ENCODE measurements at places on chromosomes 7 and 10.

DNA sequence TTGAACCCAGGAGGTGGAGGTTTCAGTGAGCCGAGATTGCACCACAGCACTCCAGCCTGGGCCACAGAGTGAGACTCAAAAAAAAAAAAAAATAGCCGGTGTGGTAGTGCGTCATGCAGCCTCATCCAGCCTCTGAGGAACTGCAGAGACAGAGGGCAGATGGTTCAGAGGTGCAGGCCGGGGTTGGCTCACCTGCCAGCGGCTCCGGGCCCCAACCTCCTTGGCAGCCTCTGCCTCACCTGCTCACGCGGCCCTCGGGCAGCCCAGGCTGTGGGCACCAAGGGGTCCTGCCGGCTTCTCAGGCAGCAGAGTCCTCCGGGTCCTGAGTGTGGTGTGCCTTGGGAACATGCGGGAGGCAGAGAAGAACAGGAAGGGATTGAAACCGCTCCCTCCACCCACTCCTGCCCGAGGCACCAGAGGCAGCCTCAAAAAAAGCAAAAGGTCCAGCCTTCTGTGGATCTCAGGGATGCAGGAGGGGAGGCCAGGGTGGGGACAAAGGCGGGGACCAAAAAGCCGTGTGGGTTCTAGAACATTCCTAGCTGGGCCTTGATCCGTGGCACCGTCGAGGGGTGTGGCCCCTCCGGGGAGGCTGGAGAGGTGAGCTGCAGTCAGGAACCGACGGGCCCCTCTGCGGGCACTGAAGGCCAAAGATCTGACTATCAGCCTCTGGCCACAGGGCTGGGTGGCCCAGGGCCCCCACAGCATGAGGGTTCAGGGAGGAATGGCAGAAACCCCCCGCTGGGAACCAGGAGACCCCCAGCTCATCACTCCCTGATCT lies 55.4 kb upstream of the DNAJB6 start:
- no peak for DNase-seq

DNA sequence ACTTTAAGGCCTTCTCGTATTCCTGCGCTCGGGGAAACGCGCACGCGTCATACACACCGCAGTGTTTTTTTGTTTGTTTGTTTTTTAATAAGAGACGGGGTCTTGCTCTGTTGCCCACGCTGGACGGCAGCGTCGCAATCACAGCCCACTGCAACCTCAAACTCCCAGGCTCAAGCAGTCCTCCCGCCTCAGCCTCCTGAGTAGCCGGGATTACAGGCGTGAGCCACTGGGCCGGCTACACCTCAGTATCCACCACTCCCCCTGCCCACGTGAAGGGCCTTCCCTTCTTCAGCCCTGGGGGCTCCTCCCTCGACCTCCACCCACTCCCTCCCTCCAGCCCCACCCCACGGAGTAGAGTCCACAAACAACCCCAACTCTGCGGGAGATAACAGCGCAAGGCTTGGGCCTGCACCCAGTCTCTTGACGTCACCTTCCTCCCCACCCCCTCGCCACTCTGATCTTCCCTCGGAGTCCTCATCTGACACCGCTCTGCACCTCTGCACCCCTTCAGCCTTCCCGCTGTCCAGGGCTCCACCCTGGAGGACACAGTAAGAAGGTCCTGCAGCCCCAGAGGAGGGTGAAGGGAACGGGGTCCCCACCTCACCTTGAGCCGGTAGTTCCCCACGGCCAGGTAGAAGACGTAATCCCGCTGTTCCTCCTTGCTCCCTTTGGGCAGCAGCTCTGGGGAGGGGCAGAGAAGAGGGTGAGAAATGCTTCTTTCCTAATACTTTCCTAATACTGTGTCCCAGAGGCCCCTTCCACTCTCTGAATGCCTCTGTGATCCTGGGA lies 2.8 kb upstream of the CLDN15 start:
- DNase-seq = no peak

GRCh38 chr10:2949948-2950354 lies 117.4 kb upstream of the PFKP start:
- DNase-seq = no peak

GRCh38 chr7:21393937-21394336 lies 33.9 kb upstream of the SP4 start:
- no peak for DNase-seq

DNA sequence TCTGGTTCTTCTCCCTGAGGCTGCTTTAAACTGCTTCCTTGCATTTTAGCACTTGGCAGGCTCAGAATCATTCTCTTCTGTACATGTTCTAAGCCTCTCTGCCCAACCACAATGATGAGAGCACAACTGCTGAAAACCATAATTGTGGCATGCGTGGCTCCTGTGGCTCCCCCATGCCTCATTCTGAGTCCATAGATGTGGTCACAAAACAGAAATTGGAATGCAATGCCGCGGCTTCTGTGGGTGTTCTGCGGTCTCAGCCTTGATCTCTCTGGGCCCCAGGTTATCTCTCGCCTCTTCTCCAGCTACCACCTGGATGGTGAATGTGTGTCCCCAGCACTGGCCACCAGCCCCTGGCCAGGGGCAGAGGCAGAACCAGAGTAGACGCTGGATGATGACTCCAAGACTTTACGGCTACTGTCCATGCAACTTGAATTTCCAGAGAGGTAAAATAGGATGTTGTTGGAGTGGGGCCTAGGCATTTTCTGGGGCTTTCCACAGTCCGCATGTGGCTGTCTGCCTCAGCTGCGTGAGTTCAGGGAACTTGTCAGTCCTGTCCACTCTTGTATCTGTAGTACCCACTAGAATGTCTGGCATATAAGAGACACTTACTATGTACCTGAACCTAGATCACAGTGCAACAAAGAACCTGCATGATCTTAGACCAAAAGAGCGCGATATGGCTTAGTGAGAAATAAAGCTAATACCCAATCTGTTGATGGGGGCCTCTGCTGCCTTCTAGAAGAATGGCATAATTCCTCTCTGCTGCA lies 52.4 kb upstream of the ADRB1 start:
- DNase-seq = no peak

DNA sequence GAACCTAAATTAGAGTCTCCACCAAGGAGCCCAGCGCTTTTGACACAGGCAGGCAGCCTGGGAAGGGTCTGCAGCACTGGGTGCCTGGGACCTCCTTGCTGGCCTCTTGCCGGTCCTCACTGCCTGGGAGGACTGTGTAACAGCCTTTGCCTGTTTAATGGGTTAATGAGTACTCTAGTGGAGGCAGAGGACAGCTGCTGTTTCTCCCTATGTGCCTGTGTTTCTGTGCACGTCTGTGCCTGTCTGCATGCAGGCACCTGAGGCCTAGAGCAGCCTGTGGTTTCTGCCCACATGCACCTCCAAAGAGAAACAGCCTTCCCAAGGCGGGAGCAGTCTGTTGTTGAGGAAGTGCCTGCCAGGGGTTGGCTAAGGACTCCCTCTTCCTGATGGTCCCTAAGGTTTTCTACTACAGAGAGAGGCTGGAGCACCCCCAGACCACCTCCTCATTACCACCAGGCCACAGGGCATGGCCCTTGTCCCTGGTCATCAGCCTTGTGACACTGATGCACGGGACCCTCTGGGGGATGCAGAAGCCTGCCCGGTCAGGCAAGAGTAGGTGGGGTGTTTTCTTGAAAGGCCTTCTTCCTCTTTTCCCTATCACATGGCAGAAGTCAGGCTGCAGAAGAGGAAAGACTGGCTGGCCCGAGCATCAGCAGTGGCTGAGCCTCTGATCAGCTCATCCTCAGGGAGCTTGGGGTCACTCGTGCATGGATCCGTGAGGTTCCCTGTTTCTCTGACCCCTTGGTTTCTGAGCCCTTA lies 14.2 kb downstream of the SLC29A3 start:
- DNase-seq = no peak

DNA sequence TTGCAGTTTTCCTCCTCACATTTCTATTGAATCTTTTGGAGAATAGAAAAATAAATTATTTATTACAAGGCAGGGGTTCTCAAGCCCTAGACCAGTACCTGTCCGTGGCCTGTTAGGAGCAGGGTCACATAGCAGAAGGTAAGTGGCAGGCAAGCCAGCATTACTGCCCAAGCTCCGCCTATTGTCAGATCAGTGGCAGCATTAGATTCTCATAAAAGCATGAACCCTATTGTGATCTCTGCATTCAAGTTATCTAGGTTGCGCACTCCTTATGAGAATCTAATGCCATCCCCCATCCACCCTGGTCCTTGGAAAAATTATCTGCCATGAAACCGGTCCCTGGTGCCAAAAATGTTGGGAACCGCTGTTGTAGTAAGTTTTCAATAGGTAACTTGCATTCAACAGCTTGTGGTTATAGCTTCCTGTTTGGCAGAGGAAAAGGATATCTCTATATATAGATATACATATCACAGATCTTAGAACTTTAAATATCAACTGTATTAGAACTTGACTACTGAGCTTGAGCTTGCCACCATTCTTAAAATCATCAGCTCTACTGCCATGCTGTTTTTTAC lies 165.1 kb downstream of the AHR start:
- no peak for DNase-seq

DNA sequence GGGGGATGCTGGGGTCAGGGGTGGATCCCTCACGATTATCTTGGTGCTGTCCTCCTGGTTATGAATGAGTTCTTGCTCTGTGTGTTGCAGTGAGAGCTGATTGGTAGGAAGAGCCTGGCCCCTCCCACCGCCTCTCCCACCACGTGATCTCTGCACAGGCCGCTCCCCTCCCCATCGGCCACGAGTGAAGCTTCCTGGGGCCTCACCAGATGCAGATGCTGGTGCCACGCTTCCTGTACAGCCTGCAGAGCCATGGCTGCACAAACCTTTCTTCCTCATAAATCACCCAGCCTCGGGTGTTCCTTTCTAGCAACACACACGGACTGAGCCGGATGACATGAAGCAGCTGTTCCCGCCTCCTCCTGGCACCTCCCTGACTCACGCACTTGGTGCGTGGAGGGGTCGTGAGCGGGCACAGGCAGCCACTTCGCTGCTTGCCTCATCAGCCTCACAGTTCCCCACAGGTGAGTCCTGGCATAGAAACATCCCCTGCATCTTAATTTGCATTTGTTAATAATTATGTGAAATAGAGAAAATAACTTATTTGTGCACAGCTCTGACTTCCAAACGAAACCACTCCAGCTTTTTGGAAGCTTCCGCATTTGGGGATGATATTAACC lies 210.8 kb downstream of the ADARB2 start:
- DNase-seq = no peak

- DNase-seq = no peak
Measured at GRCh38 chr7:4768597-4769569, 6.5 kb upstream of the AP5Z1 start.

DNA sequence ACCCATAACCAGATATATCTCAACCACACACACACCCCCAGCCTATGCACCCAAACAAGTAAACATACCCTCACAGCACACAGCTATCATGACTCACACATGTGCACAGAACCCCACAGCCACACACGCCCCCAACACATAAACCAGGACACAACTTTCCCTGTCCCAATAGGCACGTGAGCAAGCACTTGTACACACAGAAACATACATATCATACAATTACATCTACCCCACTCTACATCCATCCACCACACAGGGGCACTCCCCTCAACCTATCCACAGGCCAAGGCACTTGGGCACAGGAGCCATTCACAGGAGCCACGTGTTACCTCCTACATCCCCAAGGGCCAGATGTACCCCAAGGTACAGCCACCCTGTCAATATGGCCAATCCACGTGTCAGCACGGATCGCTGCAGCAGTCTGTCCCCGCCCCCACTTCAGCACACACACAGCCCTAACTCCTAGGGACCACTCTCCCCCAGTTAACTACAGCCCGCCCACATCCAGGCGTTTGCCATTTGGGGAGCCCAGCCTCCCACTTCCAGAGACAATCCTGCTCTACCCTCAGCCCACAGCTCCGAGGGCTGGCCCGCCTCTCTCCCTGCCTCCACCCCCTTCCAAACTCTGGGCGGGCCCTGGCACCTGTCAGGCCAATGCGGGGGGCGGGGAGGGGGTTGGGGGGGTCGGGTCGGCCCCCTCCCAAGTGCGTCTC lies 163.5 kb downstream of the SH3PXD2A start:
- DNase-seq = no peak

DNA sequence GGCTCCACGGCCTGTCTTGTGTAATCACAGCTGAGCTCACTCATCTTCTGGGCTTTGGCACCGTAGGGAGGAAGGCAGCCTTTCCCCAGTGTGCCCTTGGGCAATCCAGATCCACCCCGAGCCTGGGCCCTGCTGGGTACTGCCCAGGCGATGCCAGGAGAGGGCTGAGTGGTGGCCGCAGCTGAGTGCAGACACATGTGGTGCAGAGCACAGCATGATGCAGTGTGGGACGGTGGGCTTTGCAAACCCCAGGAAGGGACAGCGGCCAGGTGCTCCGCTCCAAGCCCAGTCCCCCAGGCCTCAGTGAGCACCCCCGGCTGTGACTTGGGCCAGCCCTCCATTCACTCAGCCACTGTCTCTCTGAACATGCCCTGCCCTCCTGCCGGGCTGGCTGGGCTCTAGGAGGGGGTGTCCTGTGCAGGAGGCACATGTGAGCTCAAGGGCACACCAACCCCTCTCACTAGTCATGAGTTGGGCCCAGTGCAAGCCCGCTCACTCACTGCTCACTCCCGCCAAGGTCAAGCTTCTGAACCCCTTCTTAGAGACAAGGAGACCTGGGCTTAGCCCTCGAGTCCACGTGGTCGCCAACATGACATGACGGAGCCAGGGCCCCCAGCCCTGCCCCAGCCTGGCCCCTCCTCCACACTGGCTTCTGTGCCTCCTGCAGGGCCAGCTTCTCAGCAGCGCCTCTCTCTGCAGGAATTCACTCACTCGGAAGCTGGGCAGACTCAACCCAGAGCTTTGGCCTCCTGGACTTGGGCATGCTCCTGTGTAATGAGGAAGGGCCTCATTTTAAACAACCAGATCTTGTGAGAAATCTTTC lies 77.5 kb upstream of the INSIG1 start:
- DNase-seq = no peak

DNA sequence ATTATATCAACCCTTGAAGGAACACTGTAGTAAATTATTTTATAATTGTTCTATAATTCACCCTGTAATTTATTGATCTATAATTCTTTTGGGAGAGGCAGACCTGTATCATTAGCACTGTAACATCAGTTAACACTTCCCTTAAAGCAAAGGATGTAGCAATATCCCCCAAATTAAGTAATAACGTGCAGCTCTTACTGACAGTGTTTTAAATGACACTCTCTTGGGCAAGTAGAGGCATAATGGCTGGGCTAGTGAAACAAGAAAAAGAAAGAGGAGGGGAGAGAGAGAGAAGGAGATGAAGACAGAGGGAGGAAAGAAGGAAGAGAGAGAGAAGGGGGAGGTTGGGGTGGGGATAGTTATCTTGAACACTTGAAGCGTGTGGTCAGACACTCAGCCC lies 161.0 kb upstream of the RNF32 start:
- no peak for DNase-seq

DNA sequence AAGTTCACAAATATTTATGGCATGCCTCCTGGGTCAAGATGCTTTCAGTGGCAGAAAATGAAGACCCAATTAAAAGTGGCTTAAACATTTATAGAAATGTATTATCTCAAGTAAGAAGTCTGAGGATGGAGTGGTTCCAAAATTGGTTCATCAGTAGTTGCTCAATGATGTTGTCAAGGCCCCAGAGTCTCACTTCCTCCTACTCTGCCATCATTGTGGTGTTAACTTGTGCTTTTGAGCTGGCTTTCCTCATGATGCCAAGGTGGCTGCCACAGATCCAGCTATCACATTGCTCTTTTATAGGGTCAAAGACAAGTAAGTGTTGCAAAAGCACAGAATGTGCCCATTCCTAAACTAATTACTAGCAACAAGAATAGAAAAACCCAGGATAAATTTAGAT lies 404.6 kb upstream of the NRP1 start:
- no peak for DNase-seq
